ENCODE measurements at places on chromosomes 7 and 10. TPM values are rescaled to one million over a fixed set of nuclear protein-coding genes. Genes with fewer than 3 reads are reported as not detected.

Gene OR9A2
- not detected for total RNA-seq

Gene GRID1
- 3.5 TPM for total RNA-seq

Gene CALHM3
- not detected for total RNA-seq

Gene IRF5
- 23.9 TPM for total RNA-seq

Gene SUV39H2
- 5.0 TPM for total RNA-seq

Gene STOX1
- 6.0 TPM for total RNA-seq

Gene SPDYE8
- not detected for total RNA-seq

Gene ICA1
- 9.7 TPM for total RNA-seq

Gene SGMS1
- total RNA-seq, result 136 TPM

Gene ATP6V0A4
- not detected for total RNA-seq

Gene SMKR1
- not detected for total RNA-seq

Gene NME8
- total RNA-seq, result not detected

Gene HMX2
- not detected for total RNA-seq

DNA sequence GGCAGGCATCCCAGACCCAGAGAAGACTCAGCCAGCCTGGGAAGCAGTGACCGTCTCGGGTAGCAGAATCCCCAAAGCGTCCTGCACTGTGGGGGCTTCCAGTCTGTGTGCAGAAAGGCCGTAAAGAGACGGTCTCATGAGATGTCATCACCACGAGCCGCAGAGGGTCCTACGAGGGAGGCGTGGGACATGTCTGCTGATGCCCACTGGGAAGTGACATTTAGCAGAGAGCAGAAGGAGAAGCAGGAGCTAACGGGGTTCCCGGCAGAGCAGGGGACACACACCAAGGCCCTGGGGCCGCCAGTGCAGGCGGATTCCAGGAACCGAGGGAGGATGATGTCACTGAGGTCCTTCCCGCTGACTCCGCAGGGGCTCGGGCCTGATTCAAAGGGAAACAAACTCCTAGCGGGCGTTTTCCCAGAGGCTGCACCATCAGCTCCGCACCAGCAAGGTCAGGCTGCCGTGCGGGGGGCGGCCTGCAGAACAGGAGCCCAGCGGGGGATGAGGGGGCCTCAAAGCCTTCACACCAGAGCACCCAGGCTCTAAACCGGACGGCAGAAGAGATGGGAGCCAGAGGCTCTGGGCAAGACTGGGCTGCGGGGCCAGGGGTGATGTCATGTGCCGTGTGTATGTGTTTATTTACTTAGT, 85.4 kb upstream of the PDGFA start:
- DNase-seq, result no peak

GRCh38 chr7:124489925-124490324, 275.7 kb downstream of the GPR37 start:
- DNase-seq, result no peak

- DNase-seq, result no peak
These were observed 46.0 kb upstream of the CDK1 start for GRCh38 chr10:60732198-60732806.

GRCh38 chr7:116595063-116595462, 70.2 kb downstream of the CAV1 start:
- no peak for DNase-seq

DNA sequence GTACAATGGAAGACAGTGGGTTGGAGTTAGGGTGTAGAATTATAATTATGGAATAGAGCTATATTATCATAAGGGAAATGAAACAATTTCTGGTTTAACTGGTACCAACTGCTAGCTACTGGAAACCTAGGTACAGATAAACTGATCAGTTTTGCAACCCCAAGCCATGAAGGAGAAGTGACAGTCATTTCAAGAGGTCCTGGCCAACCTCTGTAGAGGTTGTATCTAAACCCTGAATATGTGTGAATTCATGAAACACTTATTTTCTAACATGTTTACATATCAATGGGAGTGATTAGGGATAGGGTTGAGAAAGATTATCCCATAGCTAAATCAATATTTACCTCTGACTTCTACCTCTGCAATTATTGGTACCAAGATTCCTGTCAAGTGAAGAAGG, 29.9 kb upstream of the CC2D2B start:
- no peak for DNase-seq

- DNase-seq, result no peak
These were observed 53.7 kb downstream of the HIBADH start for GRCh38 chr7:27608776-27609495.

GRCh38 chr10:70513848-70514309, 35.3 kb downstream of the PALD1 start:
- no peak for DNase-seq

GRCh38 chr10:98885378-98885777, 350.3 kb downstream of the HPSE2 start:
- no peak for DNase-seq

DNA sequence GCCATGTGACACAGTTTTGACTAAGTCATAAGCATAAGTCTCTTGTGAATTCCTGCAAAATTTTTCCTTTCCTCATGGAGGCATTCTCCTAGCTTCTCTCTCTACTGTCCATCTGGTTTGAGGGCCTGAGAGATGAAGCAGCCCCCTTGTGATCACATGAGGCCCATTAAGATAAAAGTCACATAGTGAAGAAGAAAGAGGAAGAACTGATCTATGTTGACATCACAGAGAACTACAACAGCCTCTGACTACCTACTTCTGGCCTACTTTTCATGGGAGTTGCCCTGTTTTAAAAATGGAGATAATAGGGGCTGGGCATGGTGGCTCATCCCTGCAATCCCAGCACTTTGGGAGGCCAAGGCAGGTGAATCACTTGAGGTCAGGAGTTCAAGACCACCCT, 50.4 kb downstream of the TFEC start:
- DNase-seq, result no peak

DNA sequence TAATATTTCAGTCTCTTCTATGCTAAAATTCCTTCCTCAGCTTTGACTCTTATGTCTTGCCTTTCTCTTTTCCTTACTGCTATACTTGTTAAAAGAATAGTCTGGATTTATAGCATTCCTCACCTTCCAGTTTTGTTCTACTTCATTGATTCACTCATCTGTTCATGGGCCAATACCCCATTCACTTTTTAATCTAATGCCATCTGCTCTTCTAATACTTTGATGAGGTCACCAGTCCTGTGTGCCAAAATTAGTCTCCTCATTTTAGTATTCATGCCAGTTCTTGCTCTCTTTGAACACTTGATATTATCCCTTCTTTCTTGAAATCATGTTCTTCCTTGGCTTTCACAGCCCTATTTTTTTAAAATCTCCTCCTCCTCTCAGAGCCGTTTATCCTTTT, 19.3 kb downstream of the STK17A start:
- DNase-seq, result no peak

- DNase-seq, result no peak
These were observed 46.4 kb upstream of the LEP start for GRCh38 chr7:128194533-128195282.

- no peak for DNase-seq
These were observed 90.4 kb upstream of the BMPER start for GRCh38 chr7:33814936-33815335.

- no peak for DNase-seq
These were observed 72.1 kb downstream of the ADCY1 start for GRCh38 chr7:45646207-45646821.

DNA sequence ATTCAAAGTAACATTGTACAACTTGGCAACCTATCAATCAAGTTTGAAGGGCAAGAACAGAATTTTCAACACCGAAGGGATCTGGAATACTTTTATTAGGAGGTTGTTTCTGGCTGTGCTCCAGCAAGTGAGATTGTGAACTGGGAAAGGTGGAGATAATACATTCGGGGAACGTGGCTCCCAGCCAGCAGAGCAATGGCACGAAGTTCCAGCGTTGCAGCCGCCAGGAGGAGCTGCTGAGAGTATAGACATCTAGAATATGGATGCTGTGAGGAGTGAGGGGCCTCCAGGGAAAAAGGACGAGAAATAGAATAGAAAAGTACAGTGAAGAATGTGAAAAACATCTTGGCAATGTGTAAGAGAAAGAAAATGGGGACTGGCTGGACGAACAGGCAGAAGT, 69.5 kb downstream of the TCERG1L start:
- DNase-seq, result no peak

GRCh38 chr7:154371424-154371823, 319.2 kb downstream of the DPP6 start:
- DNase-seq, result no peak

DNA sequence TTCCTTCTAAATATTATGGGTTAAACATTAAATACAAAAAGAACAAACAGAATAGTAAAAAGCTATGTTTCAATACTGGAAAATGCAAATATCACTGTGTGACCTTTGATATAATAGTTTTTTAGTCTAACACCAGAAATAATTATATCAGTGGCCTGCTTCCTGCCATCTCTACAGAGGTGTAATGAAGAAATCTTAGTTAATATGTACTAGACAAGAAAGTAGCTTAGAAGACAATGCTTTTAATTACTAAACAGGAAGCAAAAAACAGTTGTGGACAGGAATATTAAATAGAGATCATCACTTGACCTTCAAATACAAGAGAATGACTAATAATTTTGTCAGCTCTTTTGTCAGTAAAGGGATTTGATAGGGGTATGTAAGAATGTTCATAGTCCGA, 47.4 kb upstream of the LRRN3 start:
- DNase-seq, result no peak

- no peak for DNase-seq
These were observed 653.6 kb downstream of the REEP3 start for GRCh38 chr10:64174666-64175255.

DNA sequence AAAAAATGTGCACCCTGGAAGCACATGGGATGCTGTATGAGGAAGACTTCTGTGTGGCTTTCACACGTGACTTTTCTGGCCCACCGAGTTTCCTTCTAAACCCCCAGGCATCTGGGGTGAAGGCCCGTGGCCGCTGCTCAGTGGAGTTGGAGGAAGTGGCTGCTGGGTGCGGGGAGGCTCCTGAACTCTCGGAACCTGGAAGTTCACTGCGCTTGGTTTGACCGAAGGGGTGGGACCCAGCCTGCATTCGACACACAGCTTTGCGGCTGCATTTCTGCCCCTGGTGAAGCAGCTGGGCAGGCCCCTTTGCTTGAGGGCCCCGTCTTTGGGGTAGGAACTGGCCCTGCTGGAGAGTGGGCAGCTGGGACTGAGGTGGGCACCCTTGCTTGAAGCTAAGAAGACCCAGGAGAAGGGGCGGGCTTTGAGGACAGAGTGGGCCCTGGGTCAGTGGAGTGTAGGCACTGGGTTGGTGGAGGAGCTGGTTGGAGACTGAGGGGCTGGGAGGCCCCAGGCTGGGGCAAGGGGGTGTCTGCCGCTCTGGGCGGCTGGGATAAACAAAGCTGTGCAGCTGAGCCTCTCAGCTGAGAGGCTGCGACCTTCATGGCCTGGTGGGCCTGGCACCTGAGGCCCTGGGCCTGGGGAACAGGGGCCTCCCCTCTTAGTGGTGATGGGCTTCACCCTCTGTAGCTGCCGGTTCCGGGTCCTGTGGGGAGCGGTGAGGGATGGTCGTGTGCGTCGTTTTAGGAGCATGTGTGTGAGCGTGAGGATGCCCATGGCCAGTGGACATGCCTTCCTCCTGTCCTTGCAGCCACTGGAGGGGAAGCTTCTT, 78.0 kb downstream of the INPP5A start:
- no peak for DNase-seq

- no peak for DNase-seq
These were observed 20.3 kb downstream of the TSPAN12 start for GRCh38 chr7:120837599-120837998.

- DNase-seq, result no peak
These were observed 47.5 kb upstream of the AGR3 start for GRCh38 chr7:16929146-16929762.

DNA sequence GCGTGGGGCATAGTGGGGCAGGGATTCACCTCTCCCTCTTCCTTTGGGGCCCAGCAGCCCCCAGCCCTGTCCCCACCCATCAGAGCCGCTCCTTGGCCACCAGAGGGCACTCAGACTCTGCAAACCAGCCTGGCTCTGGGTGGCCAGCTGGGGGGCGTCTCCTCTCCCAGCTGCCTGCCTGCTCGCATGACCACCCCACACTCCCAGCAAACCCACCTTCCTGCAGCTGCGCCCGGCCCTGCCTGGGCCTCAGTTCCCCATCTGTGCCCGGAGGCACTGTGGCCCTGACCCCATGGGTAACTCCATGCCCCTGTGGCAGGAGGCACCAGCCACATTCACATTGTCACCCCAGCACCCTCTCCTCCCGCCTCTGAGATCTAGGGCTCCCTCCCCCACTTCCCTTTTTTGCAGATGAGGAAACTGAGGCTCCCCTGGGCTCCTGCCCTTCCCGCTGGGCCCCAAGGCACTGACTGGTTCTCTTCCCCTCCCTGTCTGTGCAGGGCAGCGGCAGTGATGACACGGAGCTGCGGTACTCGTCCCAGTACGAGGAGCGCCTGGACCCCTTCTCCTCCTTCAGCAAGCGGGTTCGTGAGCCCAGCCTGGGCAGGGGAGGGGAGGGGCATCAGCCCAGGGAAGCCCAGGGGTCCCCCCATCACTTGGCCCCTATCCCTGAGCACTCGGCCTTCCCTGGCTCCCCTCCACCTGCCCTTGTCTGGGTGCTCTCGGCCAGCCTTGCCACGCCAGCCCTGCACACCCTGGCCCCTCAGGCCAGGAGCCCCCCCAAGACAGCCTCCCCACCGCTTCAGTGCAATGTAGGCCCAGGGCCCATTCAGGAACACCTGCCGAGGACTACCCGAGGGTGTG, 6.9 kb upstream of the SH2B2 start:
- no peak for DNase-seq

DNA sequence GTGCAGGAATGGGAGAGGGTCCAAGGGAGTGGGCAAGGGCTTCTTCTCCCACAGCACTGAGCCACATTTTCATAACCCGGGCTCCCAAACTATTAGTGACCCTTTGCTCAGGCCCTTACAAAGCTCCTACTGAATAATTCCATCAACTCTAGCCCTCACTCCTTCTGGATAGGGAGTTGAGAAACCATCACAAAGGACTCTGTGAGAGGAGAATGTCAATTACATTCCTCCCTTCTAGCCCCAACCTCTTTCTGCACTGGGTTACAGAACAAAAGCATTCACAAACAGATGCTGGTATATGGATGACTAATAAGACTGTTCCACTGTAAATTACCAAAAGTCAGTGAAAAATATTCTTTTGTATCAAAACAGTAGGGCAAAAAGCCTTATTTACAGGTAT, 203.7 kb downstream of the SORCS1 start:
- no peak for DNase-seq

GRCh38 chr7:124387056-124387455, 354.2 kb upstream of the TMEM229A start:
- no peak for DNase-seq

DNA sequence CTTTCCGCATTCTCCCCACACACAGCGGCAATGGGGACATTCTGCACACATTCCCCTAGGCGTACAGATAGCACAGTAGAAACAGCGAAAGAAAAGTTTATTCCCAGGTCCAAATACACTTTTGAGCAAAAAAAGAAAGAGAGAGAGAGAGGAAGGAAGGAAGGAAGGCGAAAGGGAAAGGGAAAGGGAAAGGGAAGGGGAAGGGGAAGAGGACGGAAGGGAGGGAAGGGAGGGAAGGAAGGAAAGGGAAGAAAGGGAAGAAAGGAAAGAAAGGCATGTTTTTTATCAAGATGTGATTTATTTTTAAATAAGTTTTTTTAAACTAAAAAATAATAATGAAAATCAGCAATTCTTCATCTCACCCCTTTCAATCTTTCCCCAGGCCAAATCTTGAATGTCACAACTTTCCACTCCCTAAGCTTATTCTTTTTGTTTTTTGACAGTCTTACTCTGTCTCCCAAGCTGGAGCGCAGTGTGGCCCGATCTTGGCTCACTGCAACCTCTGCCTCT, 281.7 kb downstream of the SKIDA1 start:
- no peak for DNase-seq

- DNase-seq, result no peak
These were observed 146.3 kb downstream of the MDFIC start for GRCh38 chr7:115068220-115068619.
